Activated T-helper 1 cell treated with anti-CD3 and anti-CD28 coated beads, Interleukin-12 subunit alpha, Interleukin-12 subunit beta, Interleukin-2, Interleukin-4 antibody, amounts not matched to agents 30 ng/mL and 10 ng/mL and 1 ng/mL, durations not matched to agents 14 hours and 24 hours and 36 hours (primary cell): ENCODE measurements at places on chromosomes 1 and 21. TPM values are rescaled to one million over a fixed set of nuclear protein-coding genes. Genes with fewer than 3 reads are reported as not detected.

The PPIAL4G gene
- 0.05 TPM in 1 of 2 replicates, not detected in the other for total RNA-seq

GRCh38 chr1:87024936-87025540, 110.6 kb downstream of the HS2ST1 start:
- H3K4me1 ChIP-seq = no peaks in the 10 kb centered on the region
- no peaks in the 10 kb centered on the region for H3K27me3 ChIP-seq
- no peak overlapping the region for H3K27ac ChIP-seq
- no peaks in the 10 kb centered on the region for H3K36me3 ChIP-seq
- no peak overlapping the region for H3K4me3 ChIP-seq
- DNase-seq = no peak

GRCh38 chr1:159873530-159874143, 11.2 kb upstream of the VSIG8 start:
- no peak overlapping the region for H3K27ac ChIP-seq
- H3K36me3 ChIP-seq = no peaks in the 10 kb centered on the region
- peaks cover 7% of the 10 kb centered on the region for H3K27me3 ChIP-seq
- no peak overlapping the region for H3K4me3 ChIP-seq
- no peak for DNase-seq

The CLCNKB gene
- not detected in 2 replicates for total RNA-seq

The USP48 gene
- total RNA-seq = 88.7 and 97.1 TPM in 2 replicates

The ASPM gene
- 26.8 and 27.5 TPM in 2 replicates for total RNA-seq

DNA sequence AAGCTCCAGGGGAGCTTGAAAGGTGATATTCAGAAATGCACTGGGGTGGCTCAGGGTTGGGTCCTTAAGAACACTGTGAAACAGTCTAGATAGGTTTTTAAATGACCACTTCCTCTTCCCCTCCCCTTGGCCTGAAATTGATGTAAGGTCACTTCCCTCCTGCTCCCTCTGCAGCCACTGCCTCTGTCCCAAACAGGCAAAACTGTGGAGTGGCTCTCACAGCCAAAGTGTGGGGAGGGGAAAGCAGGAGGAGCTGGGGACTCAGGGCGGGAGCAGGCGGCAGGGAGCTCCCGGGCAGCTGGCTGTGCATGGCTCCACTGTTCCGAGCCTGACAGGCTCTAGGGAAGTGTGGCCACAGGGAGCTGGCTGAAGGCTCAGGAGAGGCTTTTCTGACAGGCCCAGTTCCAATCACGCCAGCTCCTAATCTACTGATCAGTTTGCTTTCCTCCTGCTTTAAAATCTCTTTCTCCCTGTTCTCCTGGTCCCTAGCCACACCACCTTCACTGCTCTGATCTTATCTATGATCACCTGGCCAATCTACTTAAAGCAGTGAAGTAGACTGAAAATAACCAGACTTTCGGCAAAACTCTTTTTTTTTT, 5.1 kb upstream of the CSRP1 start:
- no peak for DNase-seq
- H3K36me3 ChIP-seq = peaks cover 6% of the 10 kb centered on the region
- H3K27me3 ChIP-seq = no peaks in the 10 kb centered on the region

The CFHR4 gene
- not detected in 2 replicates for total RNA-seq

DNA sequence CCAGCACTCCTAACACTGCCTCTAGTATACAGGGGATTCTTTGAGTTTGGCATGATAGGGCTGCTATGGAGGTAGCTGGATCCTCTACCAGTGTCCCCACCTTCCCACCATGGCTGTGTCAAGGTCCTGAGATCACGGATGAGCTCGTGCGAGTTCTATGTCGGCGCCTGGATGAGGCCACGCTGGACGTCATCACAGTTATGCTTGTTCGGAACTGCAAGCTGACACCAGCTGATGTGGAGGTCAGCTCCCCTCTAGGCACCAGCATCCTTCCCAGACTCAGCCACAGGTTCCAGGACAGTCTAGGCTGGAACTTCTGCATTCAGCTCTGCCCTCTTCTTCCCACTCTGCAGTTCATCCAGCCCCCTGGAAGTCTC, 15.2 kb downstream of the HYI start:
- peaks cover 5% of the 10 kb centered on the region for H3K4me1 ChIP-seq
- DNase-seq = no peak
- H3K27ac ChIP-seq = no peak overlapping the region
- no peaks in the 10 kb centered on the region for H3K27me3 ChIP-seq

The KISS1 gene
- total RNA-seq = not detected in 2 replicates

- peak; percentile 22 for DNase-seq
- H3K36me3 ChIP-seq = no peaks in the 10 kb centered on the region
- peaks cover 5% of the 10 kb centered on the region for H3K27me3 ChIP-seq
- peak overlapping the region; percentile 60 for H3K4me3 ChIP-seq
- H3K27ac ChIP-seq = peak overlapping the region; percentile 85
These were observed 452.4 kb downstream of the PTPRU start for GRCh38 chr1:29688471-29689365.

GRCh38 chr1:54238353-54239034, 38.5 kb downstream of the MRPL37 start:
- no peak for DNase-seq
- H3K4me3 ChIP-seq = no peak overlapping the region
- no peak overlapping the region for H3K27ac ChIP-seq
- peaks cover 29% of the 10 kb centered on the region for H3K36me3 ChIP-seq
- no peaks in the 10 kb centered on the region for H3K4me1 ChIP-seq
